T-helper 2 cell (primary cell): ENCODE measurements at places on chromosomes 5 and 9.

- no peak for DNase-seq
These were observed 135.8 kb downstream of the AGTPBP1 start for GRCh38 chr9:85605905-85606304.

- DNase-seq, result no peak
These were observed 78.2 kb downstream of the RFK start for GRCh38 chr9:76316069-76316468.

- DNase-seq, result peak; percentile 48
These were observed 536 bp downstream of the PCDHAC1 start for GRCh38 chr5:140926443-140927227.

DNA sequence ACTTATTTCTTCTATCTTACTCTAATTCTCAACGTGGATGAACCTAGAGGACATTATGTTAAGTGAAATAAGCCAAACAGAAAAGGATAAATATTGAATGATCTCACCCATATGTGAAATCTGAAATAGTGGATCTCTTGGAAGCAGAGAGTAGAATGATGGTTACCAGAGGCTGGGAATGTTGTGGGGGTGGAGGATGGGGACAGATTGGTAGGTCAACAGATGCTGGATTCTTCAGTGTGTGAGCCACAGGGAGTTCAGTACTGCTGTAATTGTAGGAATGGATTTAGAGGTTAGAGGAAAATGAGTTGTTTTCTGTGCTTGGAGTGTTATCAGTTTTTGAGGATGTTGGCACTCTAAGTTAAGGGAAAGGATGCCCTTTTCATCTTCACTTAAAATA is 190.6 kb downstream of the FBXL7 start:
- DNase-seq, result no peak

- DNase-seq, result no peak
These were observed 362.6 kb downstream of the PTPRD start for GRCh38 chr9:10250219-10250618.

DNA sequence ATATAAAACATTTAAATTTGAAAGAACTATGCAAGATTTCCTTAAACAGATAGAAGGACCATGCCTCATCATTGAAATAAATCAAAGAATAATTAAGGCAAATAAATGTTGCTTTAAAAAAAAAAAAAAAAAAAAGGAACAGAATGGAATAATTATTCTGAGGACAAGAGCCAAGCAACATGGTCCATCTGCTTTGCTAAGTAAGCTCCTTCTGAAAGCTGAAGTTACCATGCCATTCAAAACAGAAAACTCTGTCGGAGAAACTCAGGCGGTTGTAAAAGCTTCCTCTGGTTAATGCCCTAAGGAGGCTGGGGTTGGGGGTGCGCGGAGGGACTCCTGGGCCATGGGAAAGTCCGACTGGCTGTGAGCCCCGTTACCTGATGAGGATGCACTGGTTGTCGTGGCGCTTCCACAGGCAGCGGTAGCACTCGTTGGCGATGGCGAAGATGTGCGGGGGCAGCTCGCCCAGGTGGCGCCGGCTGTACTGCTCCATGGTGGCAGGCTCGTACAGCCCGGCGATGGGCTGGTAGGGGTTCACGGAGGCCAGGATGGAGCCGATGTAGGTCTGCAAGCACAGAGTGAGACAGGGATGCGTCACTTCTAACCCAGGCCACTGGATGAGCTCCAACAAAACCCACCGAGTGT is 141.7 kb downstream of the MYO10 start:
- no peak for DNase-seq

DNA sequence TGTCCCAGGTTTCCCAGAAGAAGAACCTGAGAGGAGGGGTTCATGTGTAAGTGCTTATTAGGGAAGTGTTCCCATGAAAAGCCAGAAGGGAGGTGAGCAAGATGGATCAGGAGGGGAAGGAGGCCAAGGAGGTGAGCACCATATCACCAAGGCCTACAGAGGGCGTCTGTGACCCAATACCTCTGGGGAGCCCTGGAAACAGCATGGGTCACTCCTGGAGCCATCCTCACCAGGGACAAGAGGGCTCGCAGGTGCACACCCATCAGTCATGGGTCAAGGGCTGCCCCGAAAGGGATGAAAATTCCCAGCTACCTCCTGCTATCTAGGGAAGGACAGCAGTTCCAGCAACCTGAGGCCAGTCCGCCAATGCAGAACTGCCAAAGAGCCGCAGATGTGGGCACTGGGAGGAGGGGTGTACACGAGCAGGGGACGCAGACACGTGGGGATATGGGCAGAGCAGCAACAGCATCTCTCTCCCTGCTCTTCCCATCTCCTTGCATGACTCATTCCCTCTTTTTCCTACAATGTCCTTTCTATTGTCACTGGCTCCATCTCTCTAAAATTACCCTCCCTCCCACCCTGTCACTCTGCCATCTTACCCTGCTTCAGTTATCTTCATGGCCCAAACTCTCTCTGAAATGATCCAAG is 167.6 kb upstream of the FSTL4 start:
- DNase-seq, result no peak

DNA sequence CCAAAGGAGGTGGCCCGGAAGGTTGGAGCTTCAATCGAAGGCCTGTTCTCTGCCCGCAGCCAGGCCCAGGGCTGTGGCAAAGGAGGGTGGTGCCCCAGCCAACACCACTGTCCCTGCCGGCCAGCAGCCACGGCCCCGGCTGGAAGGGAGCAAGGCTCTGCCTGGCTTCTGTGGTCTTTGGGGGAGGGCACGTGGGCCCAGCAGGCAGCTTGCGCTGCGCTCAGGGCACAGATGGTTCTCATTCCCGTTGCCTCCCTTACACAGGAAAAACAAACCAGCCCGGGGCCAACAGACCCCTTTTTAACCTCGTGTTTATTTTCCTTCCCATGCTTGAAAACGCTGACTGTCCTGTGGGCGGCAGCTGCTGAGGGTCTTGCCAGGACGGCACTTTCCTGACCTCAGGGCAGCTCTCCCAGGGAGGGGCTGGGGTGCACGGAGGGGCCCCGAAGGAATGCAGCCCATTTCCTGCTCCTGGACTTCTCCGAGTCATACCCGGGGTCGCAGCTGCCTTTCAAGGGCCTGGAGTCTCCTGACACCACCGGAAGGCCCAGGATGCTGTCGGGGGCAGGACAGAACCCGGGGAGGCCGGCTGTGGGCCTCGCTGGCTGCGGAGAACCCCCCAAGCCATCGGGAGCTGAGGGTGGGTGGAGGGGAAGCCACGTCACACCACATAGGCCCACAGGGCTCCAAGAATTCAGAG is 1.1 kb upstream of the GPSM1 start:
- no peak for DNase-seq

- no peak for DNase-seq
These were observed 327.4 kb downstream of the SH3GL2 start for GRCh38 chr9:17906176-17906840.

DNA sequence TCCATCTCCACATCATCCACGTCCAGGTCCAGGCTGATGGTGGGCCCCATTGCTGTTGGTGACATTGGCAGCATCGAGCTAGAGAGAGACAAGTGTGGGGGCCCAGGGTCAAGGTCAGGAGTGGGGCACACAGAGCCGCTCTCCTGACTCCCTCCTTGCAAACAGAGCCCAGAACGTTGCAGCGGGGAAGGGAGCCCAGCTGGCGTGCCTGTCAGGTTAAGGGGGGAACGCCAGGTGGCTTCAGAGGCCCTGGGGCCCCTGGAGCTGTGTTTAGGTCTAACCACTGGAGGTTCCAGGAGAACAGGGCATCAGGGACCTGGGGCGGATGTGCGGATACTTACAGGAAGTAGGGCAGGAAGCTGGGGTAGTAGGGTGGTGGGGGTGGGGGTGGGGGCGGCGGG is 7.5 kb downstream of the RNF44 start:
- DNase-seq, result no peak

DNA sequence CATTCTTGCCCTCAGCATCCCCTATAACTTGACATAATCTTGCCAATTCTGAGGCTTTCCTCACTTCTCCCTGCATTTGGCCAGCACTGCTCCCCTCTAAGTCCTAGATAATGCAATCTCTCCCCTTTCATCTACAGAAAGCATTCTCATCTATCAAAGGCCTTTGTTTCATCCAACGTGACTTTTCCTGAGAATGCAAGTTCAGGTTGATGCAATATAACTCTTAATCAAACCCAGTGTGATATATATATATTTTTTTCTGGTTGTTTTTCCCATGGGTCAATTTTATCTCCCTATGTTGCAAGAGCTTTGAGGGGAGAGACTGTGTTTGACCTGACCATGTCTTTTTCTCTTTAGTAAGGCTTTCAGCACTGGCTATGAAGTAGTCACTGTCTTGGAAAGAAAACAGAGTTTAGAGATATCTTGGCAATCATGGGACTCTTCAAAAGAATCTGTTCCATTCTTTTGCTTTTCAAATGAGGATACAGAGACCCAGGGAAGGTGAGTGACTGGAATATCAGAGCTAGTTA is 268.6 kb downstream of the TRPM3 start:
- no peak for DNase-seq

GRCh38 chr5:83653669-83654068 is 67.0 kb downstream of the HAPLN1 start:
- DNase-seq, result no peak
